LHCN-M2 (cell line): ENCODE measurements at places on chromosomes 5 and 9. TPM values are rescaled to one million over a fixed set of nuclear protein-coding genes. Genes with fewer than 3 reads are reported as not detected.
A peak's percentile ranks its signal among the peaks of the same experiment; 100 is the strongest.

DNA sequence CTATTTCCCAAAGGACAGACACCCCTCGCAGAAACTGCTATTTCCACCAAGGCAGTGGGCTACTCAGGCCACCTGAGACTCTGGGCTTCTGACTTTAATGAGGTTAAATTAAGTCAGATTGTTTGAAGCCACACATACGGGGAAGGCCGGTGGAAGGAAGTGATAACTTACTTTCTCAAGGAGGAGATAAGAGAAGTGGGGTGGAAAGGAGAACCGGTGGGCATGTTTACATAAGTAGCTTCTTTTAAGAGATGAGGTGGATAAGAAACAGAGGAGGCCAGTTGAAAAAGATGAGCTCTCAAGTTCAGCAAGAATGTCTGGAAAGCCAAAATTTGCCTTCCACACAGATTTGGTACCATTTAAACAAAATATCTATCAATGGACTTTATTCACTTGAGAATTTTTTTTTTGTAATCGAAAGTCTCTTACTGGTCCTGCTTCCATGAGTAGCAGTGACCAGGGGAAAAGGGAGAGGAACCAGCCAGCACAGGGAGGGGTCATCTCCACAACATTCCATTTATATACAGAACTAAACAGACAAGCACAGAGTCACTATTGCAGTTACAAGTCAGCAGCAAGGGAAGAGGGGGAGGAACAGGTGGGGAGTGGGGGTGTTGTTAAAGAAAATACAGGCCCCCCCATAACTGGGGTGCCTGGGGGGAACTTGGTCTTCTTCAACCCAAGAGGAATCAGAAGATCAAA is 20.0 kb downstream of the CCDC125 start:
- DNase-seq: no peak

The TPPP gene
- 0.06 TPM in 1 of 2 replicates, not detected in the other for total RNA-seq

The OR1J2 gene
- not detected in 2 replicates for total RNA-seq

GRCh38 chr5:31741496-31741895 is 102.6 kb downstream of the PDZD2 start:
- no peak for DNase-seq

GRCh38 chr9:82281066-82281465 is 292.5 kb downstream of the SPATA31D1 start:
- no peak for DNase-seq

DNA sequence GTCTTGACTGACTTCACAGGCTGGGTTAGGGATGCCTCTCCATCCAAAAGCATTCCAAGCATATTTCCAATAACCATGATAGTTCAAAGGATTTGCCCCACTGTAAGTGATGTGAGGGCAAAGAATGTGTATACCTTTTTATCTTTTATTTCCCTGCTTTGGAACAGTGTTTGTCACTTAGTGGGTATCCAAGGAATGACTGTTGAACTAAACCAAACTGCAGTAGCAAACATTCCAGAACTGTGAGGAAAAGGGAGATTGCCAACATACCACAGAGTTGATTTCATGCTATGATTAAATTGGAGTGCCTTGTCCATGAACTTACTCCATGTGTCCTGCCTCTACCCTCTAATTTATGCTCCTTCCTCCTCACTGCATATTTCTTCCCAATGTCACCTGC is 400.0 kb downstream of the KIAA0825 start:
- peak; percentile 80 for DNase-seq

DNA sequence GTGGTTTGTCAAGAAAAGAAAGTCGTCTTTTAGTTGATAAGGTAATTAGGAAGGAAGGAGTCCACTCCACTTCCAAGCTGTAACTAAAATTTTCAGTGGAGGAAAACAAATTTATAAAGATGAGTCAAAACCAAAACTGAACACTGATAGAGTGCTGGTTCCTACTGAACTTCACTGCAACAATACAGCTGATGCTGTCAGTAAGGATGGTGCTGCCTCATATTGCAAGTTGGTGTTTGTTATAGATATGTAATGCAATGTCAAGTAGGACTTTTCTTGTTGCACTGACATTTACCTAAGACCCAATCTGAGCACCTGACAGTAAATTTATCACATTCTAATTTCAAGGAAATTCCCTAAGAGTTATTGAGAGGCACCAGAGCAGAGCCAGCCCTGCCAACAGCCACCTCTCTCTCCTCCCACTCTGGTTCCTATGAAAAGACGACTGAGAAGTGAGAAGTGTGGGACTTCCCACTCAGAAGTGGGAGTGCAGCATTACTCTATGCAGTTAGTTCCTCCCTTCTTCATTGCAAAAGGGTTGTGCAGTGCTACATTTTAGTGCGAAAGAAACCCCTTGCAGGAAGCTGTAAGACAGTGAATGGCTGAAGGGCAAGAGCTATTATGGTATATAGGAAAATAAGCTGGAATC is 350.8 kb downstream of the NFIB start:
- DNase-seq: peak; percentile 59

The CMYA5 gene
- 0.06 TPM in 2 replicates for total RNA-seq

The SMIM33 gene
- not detected in 2 replicates for total RNA-seq

GRCh38 chr5:178411083-178411482 is 178.5 kb upstream of the PHYKPL start:
- DNase-seq: no peak

The TRIM36 gene
- total RNA-seq: 3.9 and 5.4 TPM in 2 replicates

DNA sequence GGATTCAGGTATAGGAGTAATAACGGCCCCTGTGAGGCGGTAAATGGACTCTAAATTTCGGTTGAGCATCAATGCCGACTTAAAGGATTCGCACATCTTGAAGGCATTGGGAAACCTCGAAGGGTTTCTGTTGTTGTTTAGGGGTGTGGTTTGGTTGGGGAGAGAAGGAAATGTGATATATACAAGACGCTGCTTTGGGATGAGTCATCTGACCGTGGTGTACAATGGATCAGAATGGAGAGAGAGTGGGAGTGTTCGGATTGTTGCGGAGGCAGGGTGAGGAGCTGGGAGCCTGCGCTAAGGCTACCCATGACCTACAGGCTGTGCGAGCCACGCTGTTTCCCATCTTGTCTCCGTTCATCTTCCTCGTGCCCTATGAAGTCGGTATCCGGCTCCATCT is 60.4 kb upstream of the ERCC6L2 start:
- peak; percentile 68 for DNase-seq

The HAVCR2 gene
- total RNA-seq: 0.06 and 0.17 TPM in 2 replicates

The KLF4 gene
- 4.9 and 6.3 TPM in 2 replicates for total RNA-seq

- DNase-seq: no peak
Measured at GRCh38 chr5:158751961-158752655, 347.6 kb downstream of the EBF1 start.

DNA sequence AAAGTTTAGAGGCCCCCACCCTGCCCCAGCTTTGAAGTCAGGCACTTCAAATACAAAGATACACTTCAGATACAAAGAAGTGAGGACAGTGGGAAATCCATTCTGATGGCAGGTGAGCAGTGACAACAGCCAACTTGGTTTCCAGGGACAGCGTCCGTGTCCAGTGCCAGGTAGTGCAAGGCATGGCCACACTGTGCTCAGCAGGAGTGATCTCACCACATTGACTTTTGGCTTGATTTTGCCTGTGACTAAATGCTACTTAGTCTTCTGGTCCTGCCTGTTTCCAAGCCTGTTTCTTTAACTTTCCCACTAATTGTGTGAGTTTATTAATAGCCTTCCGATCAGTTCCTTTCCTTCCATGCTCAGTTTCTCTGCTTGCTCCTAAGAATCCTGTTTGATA is 72.6 kb upstream of the PALM2AKAP2 start:
- DNase-seq: no peak

The DBH gene
- not detected in 2 replicates for total RNA-seq

The PPIC gene
- 17.2 and 20.3 TPM in 2 replicates for total RNA-seq

The PCDHA4 gene
- total RNA-seq: 0.26 and 0.40 TPM in 2 replicates

DNA sequence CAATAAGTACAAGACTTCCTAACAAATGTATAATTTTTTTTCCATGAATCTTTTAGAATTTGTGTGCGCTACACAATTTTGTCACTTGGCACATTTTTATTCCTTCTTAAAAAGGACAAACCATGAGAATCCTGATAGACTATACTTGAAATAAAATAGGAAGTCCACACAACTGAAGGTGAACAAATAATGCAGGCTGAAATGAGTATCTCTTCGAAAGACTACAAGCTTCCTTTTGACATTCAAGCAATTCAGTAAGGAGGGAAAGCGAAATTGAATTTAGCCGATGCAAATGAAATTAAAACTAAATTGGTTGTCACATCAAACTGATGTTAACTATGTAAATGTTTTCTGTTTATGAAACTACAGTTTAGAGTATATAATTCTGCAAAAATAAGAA is 374.4 kb upstream of the CCNH start:
- DNase-seq: no peak
